ENCODE measurements at places on chromosomes 12 and 14.

- no peak for DNase-seq
These were observed 472.7 kb upstream of the FLRT2 start for GRCh38 chr14:85057221-85057620.

- no peak for DNase-seq
These were observed 81.2 kb downstream of the CFAP54 start for GRCh38 chr12:96570579-96570978.

DNA sequence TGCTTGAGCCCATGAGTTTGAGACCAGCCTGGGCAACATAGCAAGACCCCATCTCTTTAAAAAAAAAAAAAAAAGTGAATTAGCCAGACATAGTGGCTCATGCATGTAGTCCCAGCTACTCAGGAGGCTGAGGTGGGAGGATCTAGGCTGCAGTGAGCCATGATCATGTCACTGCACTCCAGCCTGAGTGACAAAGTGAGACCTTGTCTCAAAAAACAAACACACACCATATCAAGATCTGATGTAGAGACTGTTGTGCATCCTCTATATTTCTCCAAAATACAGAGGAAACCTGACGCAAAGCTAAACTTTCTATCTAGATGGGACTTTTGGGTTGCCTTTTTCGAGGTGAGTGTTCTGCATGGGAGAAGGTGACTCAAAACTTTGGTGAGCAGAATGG lies 77.4 kb upstream of the SLC8A3 start:
- DNase-seq: no peak

DNA sequence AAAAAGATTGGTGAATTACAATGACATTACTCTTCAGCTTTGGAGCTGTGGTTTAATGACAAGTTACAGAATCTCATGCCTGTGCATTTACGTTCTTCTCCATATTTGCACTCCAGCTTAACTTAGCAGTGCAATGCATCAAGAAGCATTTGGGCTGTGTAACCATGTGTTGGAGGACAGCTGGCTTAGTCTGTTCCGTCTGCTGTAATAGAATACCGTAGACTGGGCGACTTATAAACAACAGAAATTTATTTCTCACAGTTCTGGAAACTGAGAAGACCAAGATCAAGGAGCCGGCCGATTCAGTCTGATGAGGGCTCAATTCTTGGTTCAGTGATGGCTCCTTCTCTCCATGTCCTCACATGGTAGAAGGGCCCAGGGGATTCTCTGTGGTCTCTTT lies 943.5 kb downstream of the BCL11B start:
- DNase-seq: no peak

DNA sequence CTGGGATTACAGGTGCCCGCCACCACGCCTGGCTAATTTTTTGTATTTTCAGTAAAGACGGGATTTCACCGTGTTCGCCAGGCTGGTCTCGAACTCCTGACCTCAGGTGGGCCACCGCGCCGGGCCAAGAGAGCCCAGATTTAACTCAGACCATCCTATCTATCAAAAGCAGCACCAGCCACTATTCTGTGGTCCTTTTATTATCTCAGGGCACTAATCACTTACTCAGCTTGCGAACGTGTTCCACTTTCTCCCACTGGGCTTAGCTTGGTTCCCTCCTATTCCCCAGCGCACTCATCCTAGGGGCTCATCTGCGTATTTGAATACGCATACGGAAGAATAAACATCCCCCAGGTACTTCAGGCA lies 16.2 kb upstream of the AACS start:
- no peak for DNase-seq

GRCh38 chr14:94009767-94010166 lies 12.7 kb downstream of the CCDC197 start:
- peak; percentile 29 for DNase-seq

DNA sequence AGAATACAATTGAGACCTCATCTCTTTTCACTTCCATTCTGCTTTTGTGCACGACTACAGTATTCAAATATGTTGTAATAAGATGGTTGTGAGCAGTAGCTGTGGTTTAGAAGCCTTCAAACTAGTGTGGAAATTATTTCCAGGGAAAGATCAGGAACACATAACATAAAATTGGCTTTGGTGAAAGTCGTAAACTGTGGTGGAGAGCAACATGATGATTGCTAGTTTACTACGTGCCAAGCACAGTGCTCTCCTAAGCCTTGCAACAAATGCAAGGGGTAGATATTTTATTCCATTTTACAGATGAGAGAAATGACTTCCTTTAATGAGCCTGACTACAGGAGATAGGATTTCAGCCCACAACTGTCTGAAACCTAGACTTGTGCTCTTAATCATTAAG lies 172.4 kb upstream of the LMNTD1 start:
- no peak for DNase-seq

DNA sequence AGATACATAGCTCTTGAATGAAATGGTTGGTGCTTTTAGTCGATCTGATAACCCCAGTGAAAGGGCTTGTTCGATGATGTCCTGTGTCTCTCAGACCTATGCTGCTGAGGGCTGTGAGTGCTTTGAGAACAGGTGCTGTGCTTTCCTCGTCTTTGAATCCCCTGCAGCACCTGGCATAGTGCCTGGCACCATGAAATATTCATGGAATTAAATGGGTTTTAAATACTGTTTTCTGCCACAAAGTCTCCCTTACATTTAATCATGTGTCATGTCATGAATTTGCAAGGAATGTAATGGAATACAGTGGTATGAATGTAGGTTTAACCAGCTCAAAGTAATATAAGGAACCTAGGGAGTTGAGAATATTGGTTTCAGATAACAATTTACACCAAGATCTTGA lies 220.5 kb upstream of the PRICKLE1 start:
- no peak for DNase-seq

- DNase-seq: no peak
These were observed at the start of gene IKZF4 for GRCh38 chr12:56020423-56021184. IKZF4 (plus strand) TSS chr12:56021043; CDS start chr12:56021494, 451 bp downstream.

- DNase-seq: peak; percentile 63
These were observed 10.7 kb downstream of the IFT81 start for GRCh38 chr12:110134691-110135411.

DNA sequence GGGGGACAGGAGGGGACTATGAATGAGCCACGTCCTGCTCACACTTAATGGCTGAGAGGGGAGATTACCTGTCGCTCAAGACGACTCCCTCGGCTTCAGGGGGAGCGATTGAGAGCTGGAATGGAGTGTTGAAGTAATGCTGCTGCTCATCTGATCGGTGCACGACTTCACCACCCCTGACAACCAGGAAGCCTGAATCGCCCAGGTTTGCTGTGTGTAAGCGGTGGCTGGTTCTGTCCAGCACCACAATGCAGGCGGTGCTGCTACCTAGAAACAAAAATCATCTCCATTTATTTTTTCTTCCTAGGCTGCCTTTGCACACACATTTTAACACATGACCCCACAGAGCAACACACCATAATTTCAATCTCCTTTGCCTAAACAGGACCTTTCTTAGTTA lies 37.3 kb downstream of the PPTC7 start:
- DNase-seq: no peak

GRCh38 chr12:60863421-60863820 lies 1267.6 kb downstream of the SLC16A7 start:
- DNase-seq: no peak

- peak; percentile 22 for DNase-seq
These were observed 18.8 kb downstream of the NCKAP5L start for GRCh38 chr12:49809381-49809905.

GRCh38 chr12:60494244-60494643 lies 898.4 kb downstream of the SLC16A7 start:
- DNase-seq: peak; percentile 55

DNA sequence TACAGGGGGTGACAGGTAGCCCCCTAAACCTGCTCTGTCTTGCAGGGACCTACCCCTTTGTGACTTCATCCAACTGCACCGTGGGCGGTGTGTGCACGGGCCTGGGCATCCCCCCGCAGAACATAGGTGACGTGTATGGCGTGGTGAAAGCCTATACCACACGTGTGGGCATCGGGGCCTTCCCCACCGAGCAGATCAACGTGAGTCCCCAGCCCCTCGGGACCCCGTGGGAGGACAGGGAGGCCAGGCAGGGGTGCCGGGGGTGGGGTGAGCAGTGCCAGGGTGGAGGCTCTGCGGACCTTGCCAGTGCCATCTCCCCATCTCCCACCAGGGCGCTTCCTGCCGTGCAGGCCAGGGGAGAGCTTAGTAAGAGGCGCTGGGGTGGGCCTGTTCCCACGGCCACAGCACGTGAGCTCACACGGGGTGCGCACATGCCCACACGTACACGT lies 11.1 kb upstream of the SIVA1 start:
- no peak for DNase-seq

GRCh38 chr14:105272623-105273022 lies 24.3 kb downstream of the BTBD6 start:
- no peak for DNase-seq

DNA sequence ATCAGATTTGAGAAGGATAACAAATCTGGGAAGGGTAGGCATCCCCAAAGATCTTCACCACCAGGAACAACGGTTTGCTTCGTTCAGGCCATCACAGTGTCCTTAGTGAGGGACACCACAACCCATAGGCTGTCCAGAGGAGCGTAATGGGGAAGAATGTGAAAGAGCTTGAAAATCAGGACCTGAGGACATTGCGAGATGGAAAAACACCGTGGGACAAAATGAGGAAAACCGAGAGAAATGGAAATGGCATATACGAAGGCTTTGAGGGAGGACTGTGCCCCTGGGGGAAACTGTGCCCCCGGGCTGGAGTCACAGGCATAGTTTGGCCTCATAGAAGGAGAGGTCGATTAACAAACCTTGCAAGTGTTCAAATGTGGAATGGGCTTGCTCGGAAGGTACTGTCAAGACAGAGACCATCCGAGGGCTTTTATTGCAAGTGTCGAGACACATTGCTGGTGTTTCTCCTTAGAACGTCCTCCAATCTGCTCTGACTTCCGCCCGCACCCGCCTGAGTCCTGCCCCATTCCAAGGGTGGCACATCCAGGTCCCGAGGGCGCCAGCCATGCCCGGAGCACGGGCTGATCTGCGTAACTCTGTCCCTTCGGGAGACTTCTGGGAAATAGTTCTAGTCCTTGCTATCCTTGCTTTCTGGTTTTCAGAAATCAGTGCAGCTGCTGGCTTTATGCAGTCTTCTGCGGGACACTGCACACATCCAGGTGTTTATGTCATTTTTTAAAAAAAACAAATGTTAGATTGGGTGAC lies 885 bp upstream of the PALS1 start:
- peak; percentile 51 for DNase-seq

GRCh38 chr12:47813511-47814196 lies 6.0 kb downstream of the HDAC7 start:
- DNase-seq: no peak

DNA sequence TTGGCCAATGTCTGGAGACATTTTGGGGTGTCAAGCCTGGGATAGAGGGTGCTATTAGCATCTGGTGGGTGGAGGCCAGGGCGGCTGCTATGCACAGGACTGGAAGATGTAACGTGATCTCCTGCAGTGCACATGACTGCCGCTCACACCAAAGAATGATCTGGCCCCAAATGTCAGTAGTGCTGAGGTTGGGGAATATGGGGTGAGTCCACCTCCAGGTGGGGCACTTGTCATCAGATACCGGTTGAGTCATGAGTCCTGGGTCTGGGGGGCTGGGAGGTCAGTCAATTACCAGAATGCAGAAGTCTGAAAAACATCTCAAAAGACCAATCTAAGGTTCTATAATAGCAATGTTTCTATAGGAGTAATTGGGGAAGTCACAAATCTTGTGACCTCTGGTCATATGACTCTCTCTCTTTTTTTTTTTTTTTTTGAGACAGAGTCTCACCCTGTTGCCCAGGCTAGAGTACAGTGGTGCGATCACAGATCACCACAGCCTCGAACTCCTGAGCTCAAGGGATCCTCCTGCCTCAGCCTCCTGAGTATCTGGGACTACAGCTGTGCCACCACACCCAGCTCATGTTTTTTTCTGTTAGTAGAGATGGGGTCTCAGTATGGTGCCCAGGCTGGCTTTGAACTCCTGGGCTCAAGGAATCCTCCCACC lies 6.0 kb upstream of the SDSL start:
- DNase-seq: no peak

DNA sequence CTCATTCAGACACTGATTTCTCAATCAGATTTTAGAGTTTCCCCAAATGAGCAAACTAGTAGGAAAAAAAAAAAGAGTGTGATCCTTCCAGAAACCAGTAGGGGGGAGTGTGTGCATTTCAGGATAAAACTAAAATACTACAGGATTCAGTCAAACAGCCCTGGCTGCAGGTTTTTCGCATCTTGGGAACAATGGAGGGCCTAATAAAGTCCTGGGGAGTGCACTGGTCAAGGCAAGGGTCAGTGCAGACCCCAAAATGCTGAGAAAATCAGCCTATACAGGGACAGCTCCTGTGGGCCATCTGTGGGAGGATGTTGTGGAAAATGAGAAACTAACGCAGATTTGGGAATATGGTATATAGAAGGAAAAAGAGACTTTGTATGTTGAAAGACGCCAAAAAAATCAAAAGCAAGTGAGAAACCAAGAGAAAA lies 22.2 kb upstream of the ABCD4 start:
- peak; percentile 74 for DNase-seq

DNA sequence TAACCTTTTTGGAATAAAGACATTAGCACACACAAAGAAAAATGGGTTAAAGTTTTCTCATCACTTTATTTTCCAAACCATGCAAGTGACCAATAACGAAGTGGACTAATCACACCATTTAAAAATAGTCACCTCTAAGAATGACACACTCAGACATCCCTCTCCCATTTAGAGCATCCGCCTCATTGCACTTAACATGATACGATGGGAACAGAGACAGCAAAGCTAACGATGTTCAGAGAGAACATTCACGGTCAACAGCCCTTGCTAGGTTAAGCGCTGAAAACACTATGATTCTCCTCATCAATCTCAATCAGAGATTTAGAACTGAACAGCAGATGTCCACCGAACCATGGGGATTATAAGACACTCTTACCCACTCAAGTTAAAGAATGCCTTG lies 35.8 kb downstream of the NIN start:
- no peak for DNase-seq

DNA sequence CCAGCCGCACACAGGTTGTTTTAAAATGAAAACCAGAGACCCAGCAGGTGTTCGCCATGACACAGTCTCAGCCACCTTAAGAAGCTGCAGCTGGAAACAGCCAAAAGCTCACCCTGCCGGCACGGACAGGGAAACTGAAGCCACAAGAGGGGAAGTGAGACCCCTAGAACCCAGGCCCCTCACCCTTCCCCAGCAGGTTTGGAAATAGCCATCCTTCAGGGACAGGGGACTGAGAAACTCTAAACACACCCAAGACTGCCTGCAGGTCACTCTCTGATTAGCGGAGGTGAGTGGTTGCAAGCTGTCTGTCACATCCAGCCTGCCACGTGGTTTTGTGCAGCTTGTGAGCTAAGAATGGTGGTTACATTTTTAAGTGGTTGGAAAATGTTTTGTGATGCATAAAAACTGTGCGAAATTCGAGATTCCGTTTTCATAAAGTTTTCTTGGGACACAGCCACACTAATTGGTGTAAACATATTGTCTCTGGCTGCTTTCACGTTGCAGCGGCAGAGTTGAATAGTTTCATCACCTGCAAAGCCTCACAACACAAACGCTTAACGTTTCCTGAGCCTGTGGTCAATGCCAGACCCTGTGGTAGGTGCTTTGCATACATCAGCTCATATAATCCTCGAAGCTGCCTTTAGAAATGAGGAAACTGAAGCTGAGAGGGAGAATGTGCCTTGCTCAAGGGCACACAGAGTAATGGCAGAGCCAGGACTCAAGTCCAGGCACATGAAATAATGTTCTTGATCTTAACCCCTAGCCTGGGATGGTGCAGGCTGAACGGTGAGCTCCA lies 1.7 kb upstream of the SELPLG start:
- no peak for DNase-seq

All from AG08395 (cell line).